ENCODE measurements at places on chromosomes 6 and 20.
A peak's percentile ranks its signal among the peaks of the same experiment; 100 is the strongest.

DNA sequence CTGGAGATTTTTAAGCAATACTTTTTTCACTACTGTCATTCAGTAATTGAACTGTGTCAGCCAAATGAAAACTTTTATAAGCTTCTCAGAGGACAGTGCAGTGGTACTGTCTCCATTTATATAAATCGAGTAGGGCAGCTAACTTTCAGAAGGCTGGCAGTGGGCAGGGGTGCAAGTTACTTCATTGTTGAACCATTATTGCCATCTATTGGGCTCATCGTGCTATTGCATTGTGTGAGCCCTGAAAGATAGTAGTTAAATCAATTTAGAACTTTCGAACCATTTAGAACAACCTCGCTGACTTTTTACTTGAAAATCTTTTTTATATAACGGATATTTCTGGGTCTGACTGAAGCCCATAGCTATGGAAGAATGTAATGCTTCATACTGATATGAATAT, 347.8 kb upstream of the PLCB4 start:
- DNase-seq, result peak; percentile 36

- DNase-seq, result no peak
Measured at GRCh38 chr20:56715309-56715708, 86.2 kb downstream of the TFAP2C start.

DNA sequence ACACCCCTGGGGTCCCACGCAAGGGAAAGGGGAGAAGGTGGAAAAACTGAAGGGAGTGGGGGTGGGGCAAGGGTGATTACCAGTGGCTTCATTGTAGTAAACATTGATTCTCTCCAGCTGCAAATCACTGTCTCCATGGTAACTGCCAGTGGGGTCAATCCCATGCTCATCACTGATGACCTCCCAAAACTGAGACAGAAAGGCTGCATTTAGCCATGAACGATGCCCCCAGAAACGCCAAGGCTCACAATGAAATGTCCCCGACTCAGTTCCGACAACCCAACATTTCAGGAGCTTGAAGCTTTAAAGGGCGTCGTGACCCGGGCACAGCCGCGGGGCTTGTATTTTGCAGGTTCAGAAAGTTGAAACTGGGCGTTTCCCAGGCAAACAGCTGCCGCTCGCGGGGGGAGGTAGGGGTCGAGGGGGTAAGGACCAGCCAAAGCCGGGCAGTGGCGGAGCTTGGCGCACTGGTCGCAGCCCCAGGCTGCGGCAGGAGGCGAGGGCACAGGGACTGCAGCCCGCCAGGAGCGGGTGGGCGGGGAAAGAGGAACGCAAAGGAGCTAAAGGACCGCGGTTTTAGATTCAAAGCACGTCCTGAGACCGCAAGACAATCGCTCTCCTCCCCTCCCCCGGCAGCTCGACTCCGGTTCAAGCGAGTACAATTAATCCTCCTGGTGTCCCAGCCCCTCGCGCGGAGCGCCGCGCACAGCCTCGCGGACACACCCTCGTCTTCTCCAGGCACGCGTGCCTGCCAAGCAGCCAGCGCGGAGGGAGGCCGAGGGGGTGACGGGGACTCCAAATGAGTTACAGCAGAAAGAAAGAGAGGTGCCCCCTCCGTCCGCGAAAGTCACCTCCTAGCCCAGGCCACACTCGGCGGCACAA, 731 bp downstream of the TUBB2B start:
- DNase-seq, result no peak

DNA sequence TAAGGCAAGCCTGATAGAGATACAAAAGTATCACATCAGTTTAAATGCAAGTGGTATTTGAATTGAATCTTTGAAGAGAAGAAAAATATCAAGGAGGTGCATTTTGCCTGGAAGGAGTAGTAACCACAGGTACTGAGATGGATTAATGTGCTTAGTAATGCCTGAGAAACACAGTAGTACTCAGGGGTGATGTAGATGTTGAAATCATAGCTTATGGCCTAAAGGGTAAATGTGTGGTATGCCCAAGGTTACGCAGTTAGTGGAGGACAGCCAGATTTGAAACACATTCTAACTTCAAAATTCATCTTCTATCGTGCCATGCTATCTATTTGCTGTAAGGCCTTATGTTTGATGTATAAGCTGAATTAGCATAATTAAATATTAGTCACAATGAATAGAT, 55.9 kb downstream of the STXBP5 start:
- DNase-seq, result no peak

GRCh38 chr6:132872923-132873322, 58.6 kb downstream of the RPS12 start:
- no peak for DNase-seq

GRCh38 chr6:22921828-22922227, 352.5 kb downstream of the HDGFL1 start:
- no peak for DNase-seq

- no peak for DNase-seq
Measured at GRCh38 chr6:16148498-16148897, 19.6 kb downstream of the MYLIP start.

DNA sequence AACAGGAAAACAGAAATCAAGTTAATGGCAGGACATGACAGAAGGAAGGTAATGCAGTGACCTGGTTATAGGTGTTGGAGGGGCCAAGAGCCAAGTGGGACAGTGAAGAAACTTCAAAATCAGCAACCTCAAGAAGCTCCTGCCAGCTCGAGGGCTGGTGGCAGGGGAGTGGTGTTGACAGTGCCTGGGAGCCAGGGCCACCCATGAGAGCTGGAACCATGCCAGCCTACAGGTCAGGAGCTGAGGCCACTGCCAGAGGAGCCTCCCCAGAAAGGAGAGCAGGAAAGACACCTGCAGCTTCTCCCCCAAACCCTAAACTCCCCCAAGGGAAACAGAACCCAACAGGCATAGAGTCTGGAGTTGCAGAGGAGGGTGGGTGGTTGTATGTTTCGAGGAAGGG, 262.1 kb downstream of the LRFN2 start:
- no peak for DNase-seq

DNA sequence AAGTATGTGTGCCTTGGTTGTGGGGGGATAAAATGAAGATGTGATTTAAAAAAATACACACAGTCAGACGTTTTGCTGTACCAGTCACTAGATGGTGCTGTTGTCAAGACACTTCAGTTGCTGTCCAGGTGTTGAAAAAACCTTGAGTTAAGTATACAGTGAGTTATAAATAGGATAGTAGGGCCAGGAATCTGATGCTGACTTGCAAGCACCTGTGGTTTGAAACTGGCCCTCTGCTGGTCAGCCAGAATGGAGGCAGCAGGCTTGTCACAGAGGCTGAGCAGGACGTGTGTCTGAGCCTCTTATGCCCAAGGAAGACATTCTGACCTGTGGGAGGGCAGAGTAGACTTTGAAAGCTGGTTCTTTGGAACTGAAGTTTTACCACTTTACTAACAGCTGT, 27.8 kb downstream of the RNF8 start:
- peak; percentile 53 for DNase-seq

DNA sequence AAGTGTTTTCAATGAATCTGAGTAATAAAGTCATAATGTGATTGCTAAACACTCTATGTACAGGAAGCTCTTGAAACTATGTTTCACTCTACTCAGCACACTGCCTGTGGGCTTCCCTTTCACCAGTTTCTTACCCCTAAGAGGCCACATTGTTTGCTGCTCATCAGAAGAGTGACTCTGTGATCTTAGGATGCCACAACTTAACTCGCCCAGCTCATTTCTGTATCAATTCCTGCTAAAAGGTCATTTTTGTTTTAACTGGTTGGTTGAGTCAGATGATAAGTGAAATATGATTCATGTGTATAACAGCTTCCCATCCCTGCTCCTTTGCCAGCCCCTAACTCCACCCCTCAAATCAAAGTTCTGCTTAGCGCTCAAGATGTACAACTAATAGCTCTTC, 9.8 kb upstream of the NDUFAF4 start:
- DNase-seq, result peak; percentile 35

GRCh38 chr20:38434301-38434741, 807 bp downstream of the SNHG17 start:
- DNase-seq, result peak; percentile 42

DNA sequence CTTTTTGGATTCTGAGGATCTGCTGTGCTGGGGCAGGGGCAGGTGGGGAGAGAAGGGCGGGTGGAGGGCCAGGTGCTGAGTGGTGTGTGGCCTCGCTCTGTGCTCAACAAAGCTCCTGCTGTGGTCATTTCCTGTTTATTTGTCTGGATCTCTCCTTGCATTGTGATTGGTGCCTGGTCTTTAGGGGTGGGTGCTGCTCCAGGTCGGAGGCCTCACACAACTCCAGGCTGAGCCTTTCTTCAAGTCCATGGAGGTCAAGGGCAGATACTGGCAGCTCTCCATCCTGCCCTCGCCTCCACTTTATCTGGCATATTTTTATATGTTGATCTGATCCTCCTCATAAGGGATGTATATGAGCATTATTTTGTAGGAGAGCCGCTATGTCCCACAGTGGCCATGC, 36.2 kb downstream of the HLA-F start:
- peak; percentile 17 for DNase-seq

DNA sequence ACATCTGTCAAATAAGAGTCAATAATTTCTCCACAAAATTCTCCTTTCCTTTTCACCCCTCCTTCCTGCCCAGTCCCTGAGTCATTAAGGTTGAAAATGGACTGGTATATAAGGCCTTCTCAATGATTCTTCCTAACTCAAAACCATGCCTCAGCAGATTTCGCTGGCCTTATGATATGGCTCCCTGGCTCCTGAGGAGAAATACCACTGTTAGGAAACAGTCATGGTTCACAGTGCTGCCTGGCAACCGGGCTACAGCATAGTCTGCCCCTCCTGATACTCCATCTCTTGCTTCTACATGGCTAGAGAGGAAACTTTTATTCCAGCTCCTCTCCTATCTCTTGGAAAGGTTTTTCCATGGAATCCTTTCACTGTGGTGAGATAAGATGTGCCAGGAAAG, 4.7 kb downstream of the UBE2J1 start:
- DNase-seq, result no peak

- no peak for DNase-seq
Measured at GRCh38 chr6:15549371-15549770, 113.5 kb downstream of the DTNBP1 start.

DNA sequence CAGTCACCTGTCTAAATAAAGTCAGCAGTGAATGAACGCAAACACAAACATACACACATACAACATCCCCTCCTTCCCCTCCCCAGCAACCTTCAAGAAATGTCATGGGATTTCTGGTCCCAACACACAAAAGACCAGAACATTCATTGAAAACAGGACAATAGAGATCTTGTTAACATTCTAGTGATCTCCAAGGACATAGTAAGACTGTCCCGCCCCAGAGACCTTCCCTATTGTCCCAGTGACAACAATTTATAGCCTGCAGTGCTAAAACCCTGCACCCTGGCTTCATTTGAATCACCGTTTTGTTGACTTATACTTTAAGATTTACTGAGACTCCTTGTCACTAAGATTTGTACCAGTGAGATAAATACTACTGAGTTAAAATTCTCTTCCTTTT, 143.9 kb upstream of the NOX3 start:
- DNase-seq, result no peak

DNA sequence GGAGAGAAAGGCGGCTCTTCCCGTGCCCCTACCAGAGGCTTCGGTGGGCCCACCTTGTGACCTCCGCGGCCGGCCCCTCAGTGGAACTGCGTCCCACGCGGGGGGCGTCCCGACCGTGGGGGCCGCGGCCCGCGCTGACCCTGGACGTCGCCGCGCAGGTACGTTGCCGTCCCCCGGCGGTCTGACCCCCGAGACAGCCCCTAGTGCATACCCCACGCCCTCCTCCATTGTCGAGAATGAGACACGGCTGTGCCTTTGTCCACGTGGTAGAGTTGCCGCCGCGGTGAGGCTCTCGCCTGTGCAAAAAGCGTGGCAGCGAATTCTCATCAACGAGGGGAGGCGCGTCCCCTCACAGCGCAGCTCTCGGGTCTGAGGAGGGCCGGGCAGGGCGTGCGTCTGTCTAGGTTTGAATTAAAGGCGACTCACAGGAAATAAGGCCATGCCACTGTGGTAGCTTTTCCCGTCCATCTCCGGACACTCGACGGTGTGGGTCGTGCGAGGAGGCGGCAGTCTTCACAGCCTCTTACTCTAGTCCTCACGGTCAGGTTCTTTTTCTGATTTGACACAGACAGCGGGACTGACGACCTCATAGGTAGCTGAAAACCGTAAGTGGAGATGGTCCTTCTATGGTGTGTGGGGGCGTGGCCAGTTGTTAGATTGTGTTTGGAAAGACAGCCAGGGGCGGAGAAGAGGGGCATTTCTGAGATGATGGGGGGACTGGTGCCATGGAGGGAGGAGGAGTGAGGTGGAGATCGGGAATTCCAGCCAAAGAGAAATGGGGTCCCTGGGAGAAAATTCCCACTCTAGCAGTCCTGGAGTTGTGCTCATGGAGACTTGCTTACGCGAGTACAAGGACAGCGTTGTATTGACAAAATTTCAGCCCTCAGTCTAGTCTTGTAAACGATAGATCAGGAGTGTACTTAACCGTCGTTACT, 580 bp downstream of the NXT1 start:
- peak; percentile 72 for DNase-seq
